Activated CD8-positive, alpha-beta T cell treated with anti-CD3 and anti-CD28 coated beads, Interleukin-2, amount 10 ng/mL, durations not matched to agents 7 days and 5 days (primary cell): ENCODE measurements at places on chromosomes 7 and 10. TPM values are rescaled to one million over a fixed set of nuclear protein-coding genes. Genes with fewer than 3 reads are reported as not detected.

DNA sequence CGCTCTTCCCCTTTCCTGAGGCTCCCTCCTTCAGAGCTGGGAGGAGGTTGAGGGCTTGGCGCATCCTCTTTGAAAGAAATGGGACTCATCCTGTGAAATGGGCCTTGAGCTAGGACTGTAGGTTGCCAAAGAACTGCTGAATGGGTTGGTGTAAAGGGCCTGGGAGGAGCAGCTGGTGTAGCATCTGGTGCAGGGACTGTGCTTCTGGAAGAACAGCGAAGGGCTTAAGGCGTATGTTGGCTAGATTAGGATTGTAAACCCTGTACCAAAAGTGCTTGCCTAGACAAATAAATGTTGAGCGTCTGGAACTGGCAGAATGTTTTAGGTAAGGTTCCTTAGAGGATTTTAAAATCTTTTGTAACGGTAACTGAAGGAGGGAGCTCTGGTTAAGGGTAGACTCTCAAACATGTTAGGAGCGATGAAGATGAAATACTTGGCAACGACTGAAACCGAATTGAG lies 563 bp downstream of the STAM start:
- peak; percentile 36 for DNase-seq

DNA sequence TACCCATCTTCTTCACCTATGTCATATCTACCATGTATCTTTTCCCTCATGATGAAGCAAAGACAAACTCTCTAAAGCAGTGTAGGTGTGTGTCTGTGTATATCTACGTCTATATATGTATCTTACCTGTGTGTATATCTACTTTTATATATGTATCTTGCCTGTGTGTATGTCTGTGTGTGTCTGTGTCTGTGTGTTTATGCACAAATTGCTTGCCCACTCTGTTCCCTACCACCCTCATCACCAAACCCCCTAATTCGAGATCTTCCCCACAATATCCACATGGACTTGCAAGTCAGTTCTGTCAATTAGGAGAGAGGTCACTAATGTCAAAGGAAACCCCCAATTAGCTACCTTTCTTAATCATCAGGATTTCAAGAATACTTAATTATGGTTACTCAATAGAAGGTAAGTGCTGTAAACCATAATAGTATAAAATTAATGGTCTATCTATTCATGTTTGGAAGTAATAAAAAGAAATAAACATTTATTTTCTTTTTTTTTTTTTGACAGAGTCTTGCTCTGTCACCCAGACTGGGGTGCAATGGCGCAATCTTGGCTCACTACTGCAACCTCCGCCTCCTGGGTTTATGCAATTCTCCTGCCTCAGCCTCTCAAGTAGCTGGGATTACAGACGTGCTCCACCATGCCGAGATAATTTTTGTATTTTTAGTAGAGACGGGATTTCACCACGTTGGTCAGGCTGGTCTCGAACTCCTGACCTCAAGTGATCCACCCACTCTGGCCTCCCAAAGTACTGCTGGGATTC lies 43.6 kb downstream of the ANKRD61 start:
- no peak for DNase-seq

Gene EBF3
- not detected for total RNA-seq

- peak; percentile 25 for DNase-seq
Observed at GRCh38 chr7:66150471-66150870, 35.8 kb downstream of the CRCP start.

Gene NPC1L1
- not detected for total RNA-seq

- DNase-seq: no peak
Observed at GRCh38 chr7:47890125-47890524, 58.1 kb downstream of the PKD1L1 start.

GRCh38 chr7:111098011-111098925 lies 7.3 kb downstream of the LRRN3 start:
- peak; percentile 80 for DNase-seq

Gene ATP6V0E2
- total RNA-seq: 92.9 TPM

DNA sequence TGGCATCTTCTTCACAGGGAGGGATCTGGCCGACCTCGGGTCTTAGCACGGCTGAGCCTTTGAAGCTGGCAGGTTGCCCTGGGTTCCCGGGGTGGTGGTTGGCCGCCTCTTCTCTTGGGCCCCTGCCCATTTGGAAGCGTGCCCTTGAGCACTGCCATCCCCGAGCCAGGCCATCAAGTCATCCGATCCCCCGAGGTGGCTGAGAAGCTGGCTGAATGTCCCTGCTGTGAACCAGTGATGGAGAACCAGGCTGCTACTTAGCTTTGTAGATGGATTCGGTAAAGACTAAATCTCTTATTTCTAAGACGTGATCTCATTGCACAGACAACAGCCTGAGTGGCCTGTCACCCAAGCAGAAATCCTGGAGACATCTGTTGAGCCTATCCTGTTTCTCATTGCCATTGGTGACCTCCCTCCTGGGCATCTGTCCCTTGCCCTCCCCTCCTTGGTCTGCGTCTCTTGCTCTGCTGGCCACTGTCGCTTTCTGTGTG lies 74.3 kb downstream of the GRK5 start:
- no peak for DNase-seq

DNA sequence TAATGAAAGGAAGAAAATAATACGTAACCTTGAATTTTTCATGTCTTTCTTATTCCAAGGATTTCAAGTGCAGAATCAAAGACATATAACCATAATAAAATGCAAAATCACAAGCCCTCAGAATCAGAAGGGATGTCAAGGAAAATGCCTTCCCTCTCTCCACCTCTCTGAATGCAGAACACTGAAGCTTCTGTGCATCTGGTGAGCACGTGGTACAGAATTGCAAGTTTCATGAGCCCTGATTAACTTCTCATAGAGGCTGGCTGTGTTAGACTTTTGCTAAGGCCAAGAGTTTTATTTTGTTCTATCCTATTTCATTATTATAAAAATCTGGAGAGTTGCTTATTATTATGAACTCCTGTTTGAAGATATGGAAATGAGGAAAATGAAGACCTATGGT lies 533.7 kb upstream of the POM121L12 start:
- no peak for DNase-seq

Gene C10orf67
- not detected for total RNA-seq

GRCh38 chr7:103010211-103010610 lies 64.4 kb downstream of the FBXL13 start:
- no peak for DNase-seq

Gene PLAC9
- not detected for total RNA-seq

Gene PRSS2
- not detected for total RNA-seq

Gene HDAC9
- total RNA-seq: 1.4 TPM

DNA sequence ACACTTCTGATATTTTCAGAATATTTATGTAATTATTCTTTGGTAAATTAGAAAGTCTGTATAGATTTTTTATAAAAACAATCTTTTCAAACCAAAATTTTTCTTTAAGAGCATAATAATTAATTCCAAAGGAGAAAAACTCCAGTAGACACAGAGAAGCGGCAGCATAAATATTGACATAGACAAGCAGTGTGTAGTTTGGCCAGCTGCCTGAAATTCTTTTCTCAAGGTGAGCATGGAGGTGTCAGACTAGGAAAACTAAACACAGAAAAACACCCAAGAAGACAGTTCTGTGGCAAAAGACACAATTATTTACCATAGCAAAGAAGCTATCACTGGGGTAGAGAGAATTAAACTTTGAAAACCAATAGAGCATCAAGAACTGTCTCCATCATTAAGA lies 82.4 kb downstream of the KLF6 start:
- no peak for DNase-seq

Gene CYP26C1
- total RNA-seq: 0.11 TPM

- no peak for DNase-seq
Observed at GRCh38 chr10:131421381-131421780, 109.9 kb upstream of the TCERG1L start.

DNA sequence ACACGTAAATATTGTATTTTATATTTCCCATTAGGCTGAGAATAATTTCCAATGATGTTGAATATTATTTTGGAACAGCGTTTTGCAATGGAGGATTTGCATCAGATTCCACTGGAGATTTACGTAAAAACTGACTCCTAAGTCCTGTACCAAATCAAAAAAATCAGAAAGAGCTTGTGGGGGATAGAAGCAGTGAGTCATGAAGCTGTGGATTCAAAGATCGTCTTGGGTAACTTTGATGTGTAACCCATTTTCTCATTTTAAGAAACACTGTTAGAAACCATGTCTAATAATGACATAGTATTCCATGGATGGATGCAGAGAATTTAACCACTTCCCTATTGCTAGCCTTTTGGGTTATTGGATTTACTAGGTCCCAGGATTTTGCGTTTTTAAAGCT lies 158.6 kb downstream of the INHBA start:
- DNase-seq: no peak

Gene NUTM2A
- total RNA-seq: 0.71 TPM

DNA sequence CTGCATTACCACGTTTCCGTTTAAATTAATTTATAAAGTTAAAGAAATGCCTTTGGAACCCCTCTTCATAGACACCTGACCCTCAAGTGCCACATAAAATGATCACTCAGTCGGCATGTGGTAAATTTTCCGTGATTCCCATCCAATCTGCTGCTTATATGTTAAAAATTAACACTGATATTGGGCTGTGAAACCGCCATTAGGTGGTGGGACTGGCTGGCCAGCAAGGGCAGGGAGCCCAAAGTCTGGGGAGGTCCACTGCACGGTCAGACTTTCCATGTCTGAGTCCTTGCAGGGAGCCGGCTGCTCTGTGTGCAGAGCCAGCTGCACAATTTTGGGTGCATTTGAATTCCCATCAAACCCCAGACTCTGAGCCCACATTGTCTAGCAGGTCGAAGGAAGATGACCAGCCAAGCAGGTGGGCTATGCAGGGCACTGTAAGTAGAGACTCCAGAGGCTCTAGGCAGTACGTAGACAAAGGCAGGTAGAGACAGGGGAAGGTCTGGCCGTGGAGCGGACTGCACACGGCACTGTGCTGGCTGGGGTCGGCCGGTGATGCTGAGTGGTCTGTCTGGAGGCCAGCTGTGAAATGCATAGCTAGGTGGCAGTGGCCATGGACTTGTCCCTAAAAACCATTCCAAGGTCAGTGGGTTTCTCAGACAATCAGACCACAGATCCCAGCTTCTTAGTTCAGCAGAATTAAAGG lies 122.9 kb downstream of the SH3PXD2A start:
- no peak for DNase-seq

Gene EN2
- not detected for total RNA-seq

GRCh38 chr10:72006026-72006425 lies 41.8 kb downstream of the CHST3 start:
- DNase-seq: no peak

DNA sequence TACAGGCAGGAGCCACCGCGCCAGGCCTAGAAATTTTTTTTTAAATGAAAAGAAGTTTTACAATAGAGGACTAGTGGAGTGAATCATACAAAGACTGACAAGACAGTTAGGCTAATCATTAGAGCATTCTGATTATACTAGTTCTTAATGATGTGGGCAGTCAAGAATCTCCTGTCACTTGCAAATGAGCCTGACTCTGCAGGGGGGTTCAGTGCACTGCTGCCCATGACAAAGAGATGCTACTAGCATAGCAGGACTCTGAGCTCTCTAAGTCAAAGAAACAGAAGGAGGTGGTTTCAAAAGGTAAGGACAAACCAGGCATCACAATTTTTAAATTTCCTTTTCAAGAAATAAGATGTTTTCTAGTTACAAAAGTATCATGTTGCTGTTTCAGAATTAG lies 59.0 kb downstream of the CCDC6 start:
- DNase-seq: no peak

Gene CDC14C
- total RNA-seq: not detected

Gene SPDYE11
- total RNA-seq: not detected

DNA sequence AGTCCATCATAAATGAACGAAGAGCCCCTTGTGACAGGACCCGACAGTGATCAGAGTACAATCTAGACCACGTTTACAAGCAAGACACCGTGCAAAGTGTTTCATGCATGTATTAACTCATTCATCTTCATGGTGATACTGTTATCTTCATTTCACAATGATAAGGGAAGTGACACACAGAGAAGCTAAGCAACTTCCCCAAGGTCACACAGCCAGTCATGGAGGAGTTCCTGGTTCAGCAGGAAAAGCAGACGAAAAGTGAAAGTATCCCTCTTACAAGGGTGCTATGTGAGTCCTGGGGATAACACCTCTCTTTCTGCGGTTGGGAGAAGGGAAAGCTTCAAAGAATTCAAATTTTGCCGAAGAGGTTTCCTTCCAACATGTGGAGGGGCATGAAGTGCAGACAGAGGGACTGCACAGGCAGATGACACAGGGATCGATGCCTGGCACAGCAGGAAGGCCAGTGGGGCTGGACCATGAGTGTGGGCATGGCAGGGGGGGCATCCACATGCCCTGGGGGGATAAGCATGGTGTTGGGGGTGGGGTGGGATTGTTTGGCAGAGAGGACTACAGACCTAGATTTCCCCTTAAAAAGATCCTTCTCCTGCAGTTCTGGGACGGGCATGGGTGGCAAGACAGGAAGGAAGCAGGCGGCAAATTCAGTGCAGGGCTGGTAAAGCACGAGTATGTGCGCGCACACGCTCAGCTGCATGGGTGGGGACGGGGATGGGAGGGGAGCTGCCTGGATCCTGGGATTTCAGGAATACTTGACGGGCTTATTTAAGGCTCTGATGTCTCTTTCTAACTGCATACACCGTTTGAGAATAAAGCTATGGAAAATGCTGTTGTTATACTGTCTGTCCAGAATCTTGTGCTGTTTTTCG lies 33.5 kb upstream of the DDC start:
- no peak for DNase-seq

- no peak for DNase-seq
Observed at GRCh38 chr7:155198901-155199845, 98.5 kb upstream of the INSIG1 start.

- no peak for DNase-seq
Observed at GRCh38 chr7:27239387-27240014, 3.1 kb upstream of the EVX1 start.

- DNase-seq: no peak
Observed at GRCh38 chr10:130377986-130378540, 241.9 kb downstream of the GLRX3 start.

Gene ELFN1
- not detected for total RNA-seq

Gene PHKG1
- total RNA-seq: 2.0 TPM

Gene STEAP1B
- total RNA-seq: not detected

GRCh38 chr7:156892081-156892800 lies 742 bp downstream of the LMBR1 start:
- peak; percentile 74 for DNase-seq

DNA sequence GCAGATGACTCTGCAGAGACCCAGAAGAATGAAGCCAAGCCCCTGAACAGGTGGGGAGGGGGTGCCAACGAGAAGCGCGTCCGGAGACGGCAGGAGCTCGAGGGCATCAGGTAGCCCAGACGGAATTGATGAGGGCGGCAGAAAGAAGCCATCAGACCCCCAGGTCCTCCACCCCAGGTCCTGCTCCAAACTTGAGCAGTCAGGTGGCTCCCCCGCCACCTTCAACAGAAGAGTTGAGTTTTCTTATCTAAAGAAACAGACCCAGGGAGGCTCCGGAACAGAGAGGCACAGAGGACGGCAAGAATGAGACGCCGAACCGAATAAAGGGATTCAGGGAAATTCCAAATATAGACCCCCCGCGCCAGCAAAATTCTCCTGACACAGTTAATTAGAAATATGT lies 22.2 kb downstream of the RGS10 start:
- no peak for DNase-seq

GRCh38 chr10:21758239-21758638 lies 224.2 kb downstream of the MLLT10 start:
- DNase-seq: no peak
